ENCODE measurements at places on chromosomes 6 and 20. TPM values are rescaled to one million over a fixed set of nuclear protein-coding genes. Genes with fewer than 3 reads are reported as not detected.

DNA sequence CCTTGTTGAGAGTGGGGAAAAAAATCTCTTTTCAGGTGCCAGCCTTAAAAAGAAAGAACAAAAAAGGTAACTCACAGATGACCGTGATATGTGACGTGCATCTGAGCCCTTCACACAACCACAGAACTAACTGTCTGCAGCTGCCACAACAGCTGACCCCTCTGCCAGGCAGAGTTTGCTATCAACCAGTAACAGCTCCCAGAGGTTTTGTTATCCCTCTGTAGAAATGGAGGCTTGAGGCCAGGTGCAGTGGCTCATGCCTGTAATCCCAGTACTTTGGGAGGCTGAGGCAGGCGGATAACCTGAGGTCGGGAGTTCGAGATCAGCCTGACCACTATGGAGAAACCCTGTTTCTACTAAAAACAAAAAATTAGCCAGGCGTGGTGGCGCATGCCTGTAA lies 42.8 kb downstream of the SLC52A3 start:
- DNase-seq = no peak

DNA sequence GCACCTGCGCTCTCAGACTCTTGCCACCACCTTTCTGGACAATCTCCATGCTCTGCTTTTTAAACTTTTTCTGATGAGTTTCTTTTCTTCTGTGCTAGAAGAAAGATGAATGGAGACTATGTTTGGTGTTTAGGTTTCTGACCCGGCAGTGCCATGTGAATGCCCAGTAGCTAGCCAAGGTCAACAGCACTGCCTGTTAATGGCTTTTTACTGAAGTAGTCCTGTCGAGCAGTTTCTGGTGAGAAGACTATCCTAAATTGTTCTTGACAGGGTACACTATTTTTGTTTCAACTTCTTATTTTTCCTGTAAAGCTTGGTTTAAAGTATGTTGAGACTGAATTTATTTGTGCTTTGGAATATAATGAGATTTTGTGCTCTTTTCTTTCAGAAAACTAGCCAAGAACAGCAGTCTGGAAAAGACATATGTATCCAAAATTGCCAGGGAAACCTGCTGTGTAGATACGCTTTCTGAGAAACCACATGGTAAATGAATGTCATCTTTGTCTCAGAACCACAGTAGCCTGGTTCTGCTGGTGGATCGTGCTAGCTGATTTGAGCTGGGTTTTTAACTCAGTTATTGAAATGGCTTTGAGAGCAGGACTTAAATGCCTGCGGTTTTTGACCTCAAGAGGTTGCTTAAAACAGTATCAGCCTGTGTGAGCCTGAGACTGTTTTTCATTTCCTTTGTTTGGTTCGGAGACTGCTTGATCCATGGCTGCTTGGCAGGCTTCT lies 48.1 kb downstream of the KCNS1 start:
- peak; percentile 34 for DNase-seq

- no peak for DNase-seq
Measured at GRCh38 chr6:118581489-118581959, 33.4 kb downstream of the PLN start.

Gene COL21A1
- 132 TPM for polyA plus RNA-seq

- DNase-seq = peak; percentile 19
Measured at GRCh38 chr6:88538130-88538706, 372.1 kb upstream of the CNR1 start.

Gene CLPSL1
- not detected for polyA plus RNA-seq

DNA sequence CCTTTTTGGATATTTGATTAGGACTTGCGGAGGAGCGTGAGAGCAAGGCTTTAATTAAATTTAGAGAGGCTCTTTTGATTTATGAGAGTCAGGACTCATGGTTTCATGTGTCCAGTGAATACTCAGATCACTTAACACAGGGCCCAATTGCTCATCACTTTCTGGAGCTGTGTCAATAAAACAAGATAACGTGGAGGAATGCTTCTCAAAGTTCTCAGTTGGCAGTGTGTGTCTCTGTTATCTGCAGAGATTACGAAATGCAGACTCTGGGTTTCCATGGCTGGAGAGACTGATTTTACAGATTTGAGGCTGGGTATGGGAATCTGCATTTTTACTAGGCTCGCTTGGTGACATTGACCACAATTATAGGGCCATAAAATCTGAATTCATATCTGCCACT lies 335.8 kb upstream of the FLRT3 start:
- DNase-seq = no peak

Gene PLEKHG1
- polyA plus RNA-seq = not detected

- no peak for DNase-seq
Measured at GRCh38 chr6:96235927-96236326, 220.2 kb downstream of the FUT9 start.

DNA sequence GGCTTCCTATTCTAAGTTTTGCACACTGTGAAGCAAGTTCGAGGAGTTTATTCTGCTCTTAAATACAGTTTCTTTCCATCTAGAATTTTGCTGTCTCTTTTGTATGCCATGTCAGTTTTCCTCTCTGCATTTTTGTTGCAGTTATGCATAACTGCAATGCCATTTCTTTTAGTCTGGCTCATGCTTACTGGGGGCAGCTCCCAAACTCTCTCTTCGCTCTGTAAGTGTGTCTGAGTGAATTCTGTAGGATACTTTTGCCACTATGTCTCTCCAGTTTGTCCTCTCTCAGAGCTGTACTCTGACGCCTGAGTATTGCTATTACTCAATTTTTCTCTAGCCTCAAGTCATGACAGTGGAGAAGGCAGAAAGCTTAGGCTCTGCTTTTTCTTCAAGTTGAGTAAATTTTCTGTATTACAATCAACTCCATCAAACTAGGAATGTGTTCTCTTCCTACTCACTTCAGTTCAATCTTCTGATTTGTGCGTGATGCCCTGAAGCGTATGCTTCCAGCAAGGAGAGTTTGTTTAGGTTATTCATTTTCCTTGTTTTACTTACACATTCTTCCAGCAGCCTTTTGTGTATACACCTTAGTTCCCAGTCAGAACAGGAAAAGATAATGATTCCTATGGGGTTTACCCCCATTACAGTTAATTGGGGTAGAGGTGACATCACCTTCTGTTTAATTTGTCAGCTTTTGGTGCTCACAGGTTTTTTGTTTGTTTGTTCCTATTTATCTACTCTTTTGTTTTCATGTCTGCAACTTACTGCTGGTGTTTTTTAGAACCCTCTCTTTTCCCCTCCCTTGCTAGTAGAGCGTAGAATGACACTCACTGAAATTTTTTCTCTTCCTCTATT lies 430.9 kb downstream of the BCKDHB start:
- no peak for DNase-seq

Data from muscle of arm (tissue), 14 donors.